ENCODE measurements at places on chromosomes 7 and 10. TPM values are rescaled to one million over a fixed set of nuclear protein-coding genes. Genes with fewer than 3 reads are reported as not detected.

VAX1 gene
- not detected for total RNA-seq

FZD8 gene
- total RNA-seq: 18.8 TPM

SLC16A12 gene
- total RNA-seq: 38.8 TPM

C10orf90 gene
- total RNA-seq: not detected

TRPV5 gene
- 1.4 TPM for total RNA-seq

C10orf67 gene
- 1.6 TPM for total RNA-seq

ACSM6 gene
- not detected for total RNA-seq

TAS2R4 gene
- total RNA-seq: 2.5 TPM

ACSL5 gene
- 21.8 TPM for total RNA-seq

AP1S1 gene
- total RNA-seq: 50.4 TPM

PRKAR2B gene
- 6.9 TPM for total RNA-seq

SLC39A12 gene
- total RNA-seq: 0.16 TPM

FXYD4 gene
- 109 TPM for total RNA-seq

NME8 gene
- total RNA-seq: 0.44 TPM

CYP26C1 gene
- total RNA-seq: 0.35 TPM

TUBB8 gene
- not detected for total RNA-seq

SLC35B4 gene
- total RNA-seq: 12.9 TPM

ADRA2A gene
- 7.8 TPM for total RNA-seq

MYH16 gene
- not detected for total RNA-seq

KCNIP2 gene
- total RNA-seq: 3.4 TPM

FRAT2 gene
- total RNA-seq: 16.8 TPM

PNLIP gene
- total RNA-seq: not detected

All from kidney (tissue), 22 donors.